ENCODE measurements at places on chromosomes 7 and 10.

DNA sequence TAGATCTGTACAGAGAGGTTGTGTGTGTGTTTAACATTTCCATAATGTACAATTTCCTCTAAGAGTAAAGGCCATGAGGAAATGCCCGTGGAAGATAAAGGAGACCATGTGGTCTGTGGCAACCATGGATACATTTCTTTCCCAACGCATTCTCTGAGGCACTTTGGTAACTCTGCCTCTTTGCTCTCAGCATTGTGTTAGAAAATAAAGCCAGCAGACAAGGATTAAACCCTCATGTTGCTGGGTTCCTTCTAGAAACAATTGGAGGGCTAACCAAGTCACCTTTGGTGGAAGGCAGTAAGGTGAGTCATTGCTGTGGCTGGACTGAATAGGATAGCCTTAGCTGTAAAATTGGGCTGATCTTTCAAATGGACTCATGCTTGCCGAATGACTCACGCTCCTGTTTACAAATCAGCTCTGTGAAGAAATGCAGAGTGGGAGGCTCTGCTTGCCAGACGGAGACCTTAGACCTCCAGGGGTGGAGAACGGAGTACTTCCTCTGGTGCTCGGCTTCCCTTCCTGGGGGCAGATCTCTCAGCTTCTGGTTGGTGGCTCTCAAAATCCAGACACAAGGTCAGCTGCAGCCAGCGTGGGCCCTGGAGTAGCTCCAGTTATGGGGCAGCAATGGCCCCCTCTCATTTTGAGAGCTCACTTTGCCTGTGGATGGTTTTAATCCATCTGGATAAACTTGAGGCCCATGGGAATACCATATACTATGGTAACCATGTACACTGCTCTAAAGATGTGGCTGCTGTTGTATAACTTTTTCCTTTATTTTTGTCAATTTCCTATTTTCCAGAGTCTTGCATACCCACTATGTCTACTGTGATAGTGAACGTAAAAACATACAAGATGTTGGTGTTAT is 137.3 kb downstream of the TCF7L2 start:
- no peak for DNase-seq

DNA sequence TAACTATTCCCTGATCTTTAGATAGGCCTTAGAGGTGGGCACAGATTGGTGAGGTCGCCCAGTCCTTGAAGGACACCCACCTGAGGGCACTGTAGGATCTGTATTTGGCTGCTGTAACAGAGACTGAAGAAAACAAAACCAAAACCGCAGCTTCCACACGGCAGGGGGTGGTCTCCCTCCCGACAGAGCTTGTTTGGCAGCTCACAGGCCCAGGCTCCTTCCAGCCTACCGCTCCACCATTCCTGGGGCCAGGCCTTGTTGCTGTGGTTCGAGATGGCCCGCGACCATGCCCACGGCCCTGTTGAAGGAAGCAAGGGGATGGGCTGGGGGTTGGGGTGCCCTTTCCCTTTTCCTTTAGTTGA is 30.4 kb downstream of the ZNF783 start:
- DNase-seq: no peak

DNA sequence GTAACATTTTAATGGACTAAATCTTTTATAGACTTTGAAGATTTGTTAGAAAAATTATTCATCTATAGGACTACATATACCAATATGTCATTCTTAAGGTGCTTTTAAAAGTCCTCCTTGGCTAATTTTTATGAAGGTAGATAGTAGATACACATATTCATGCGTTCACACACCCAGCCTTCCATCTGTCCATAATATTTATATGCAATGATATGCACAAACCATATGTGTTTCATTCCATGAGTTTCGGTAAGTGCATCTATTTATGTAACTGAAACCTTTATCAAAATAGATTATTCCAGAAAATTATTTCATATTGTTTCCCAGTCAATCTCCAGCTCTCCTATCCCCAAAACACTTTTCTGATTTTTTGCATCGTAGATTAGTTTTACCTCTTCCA is 101.7 kb downstream of the ANLN start:
- no peak for DNase-seq

- no peak for DNase-seq
Observed at GRCh38 chr10:129873351-129873750, 90.7 kb downstream of the EBF3 start.

- DNase-seq: no peak
Observed at GRCh38 chr7:57205000-57205399, 72.8 kb upstream of the ZNF479 start.

DNA sequence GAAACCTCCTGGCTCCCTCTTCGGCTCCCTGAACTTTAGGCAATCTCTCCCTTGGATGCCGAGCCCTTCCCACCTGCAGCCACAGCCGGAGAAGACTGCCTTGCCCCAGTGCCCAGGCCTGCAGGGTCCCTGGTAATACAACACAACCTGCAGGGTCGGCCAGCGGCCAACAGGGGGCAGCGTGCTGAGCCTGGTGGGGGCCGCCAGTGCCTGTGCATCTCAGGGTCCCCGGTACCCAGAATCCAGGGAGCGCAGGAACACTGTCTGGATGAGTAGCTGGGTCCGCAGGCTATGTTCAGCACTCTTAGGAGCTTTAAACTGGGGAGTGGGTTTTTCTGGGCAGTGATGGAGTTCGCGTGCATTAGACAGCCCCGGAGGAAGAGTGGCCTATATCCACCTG is 17.5 kb upstream of the C10orf71 start:
- no peak for DNase-seq

GRCh38 chr7:140159497-140159896 is 17.3 kb downstream of the KDM7A start:
- no peak for DNase-seq

GRCh38 chr10:95236068-95236903 is 42.2 kb downstream of the ACSM6 start:
- DNase-seq: no peak

DNA sequence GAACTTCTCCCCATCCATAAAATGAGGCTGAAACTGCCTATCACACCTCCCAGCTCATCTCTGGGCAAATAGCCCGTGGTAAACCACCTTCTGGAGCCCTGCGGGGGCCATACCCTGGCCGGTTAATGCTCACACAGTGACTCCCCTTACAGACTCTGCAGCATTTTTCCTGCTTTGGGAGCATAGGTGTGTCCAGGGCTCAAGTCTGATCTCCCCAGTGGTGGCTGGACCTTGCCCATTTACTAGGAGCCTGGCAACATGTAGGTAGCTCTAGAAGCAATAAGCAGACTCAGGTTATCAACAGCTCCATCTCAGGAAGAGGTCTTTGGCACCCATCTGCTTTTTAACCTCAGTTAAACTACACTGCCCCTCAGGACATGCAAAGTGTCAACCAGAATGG is 5.5 kb upstream of the CDHR1 start:
- no peak for DNase-seq

GRCh38 chr7:113730309-113730955 is 188.4 kb downstream of the PPP1R3A start:
- DNase-seq: no peak

- DNase-seq: no peak
Observed at GRCh38 chr10:92395271-92395670, 104.3 kb downstream of the MARCHF5 start.

DNA sequence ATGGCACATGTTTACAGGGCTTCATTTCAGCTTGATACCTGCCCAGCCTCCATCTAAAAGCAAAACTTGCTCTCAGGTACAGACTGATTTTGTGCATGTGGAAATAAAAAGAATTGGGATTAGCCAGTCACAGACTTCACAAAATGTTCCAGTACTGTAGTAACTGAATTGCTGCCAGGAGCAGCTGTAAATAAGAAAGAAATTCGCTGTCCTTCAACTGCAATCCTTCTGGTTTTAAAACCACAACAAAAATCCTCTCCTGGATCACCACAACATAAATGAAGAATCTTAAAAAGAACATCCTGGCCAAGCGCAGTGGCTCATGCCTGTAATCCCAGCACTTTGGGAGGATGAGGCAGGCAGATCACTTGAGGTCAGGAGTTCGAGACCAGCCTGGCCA is 3.9 kb upstream of the MIOS start:
- no peak for DNase-seq
